ENCODE measurements at places on chromosomes 3 and 15. TPM values are rescaled to one million over a fixed set of nuclear protein-coding genes. Genes with fewer than 3 reads are reported as not detected.

- no peak for DNase-seq
Observed at GRCh38 chr15:52114261-52115055, 1.9 kb upstream of the BCL2L10 start.

- DNase-seq: no peak
Observed at GRCh38 chr3:142808103-142808917, 80.6 kb downstream of the PCOLCE2 start.

DNA sequence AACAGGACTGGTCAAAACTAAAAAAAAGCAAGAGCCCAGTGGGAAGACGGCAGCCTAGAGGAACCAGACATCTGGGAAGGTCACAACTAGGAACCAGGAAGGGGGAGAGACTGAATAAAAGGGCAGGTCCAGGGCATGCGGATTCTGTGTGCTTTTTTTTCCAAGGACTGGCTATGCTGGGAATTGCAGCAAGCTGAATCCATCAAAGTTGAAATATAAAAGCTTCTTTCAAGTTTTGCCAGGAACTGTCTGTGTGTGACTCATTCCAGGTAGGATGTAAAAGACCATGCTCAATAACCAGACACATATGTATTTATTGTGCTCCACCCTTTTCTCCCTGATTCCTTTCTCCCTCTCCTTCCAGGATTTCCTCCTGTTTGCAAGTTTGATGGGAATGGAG, 47.9 kb upstream of the CCDC80 start:
- no peak for DNase-seq

FOXB1 gene
- total RNA-seq: 4.0 TPM

DPPA4 gene
- total RNA-seq: 1.0 TPM

SH2D7 gene
- not detected for total RNA-seq

SH3GL3 gene
- total RNA-seq: not detected

DNA sequence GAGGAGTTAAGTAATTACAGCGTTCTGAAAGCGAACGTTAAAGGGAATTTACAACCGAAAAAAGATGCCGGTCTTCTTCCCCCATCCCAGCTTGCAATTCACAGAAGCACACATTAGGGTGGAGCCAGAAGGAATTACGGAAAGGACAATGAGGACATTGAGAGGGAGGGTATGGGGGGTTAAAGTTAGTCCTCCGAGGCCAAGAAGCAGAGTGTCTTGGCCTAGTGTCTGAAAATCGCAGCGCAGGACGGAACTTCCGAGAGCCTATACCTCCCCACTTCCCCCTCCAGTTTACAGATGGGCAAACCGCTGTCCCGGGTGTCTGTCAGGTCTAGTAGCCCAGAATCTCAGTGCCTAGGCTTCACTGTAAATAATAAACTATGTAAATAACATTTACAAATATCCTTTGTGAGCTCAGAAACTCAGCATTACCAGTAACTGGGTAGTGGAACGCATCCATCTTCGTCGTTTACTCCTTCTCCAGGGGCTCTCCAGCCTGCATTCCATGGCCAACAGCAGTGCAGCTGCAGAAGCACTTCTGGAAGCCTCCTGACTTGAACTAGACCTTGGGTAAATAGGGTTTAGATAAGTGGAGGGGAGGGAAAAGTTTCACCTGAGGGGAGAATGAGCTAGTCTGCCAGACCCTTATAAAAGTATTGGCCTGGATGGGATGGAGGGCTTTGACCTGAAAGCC, 922 bp downstream of the ADPRH start:
- peak; percentile 61 for DNase-seq

GRCh38 chr3:71930056-71930991, 145.4 kb upstream of the PROK2 start:
- peak; percentile 58 for DNase-seq

DNA sequence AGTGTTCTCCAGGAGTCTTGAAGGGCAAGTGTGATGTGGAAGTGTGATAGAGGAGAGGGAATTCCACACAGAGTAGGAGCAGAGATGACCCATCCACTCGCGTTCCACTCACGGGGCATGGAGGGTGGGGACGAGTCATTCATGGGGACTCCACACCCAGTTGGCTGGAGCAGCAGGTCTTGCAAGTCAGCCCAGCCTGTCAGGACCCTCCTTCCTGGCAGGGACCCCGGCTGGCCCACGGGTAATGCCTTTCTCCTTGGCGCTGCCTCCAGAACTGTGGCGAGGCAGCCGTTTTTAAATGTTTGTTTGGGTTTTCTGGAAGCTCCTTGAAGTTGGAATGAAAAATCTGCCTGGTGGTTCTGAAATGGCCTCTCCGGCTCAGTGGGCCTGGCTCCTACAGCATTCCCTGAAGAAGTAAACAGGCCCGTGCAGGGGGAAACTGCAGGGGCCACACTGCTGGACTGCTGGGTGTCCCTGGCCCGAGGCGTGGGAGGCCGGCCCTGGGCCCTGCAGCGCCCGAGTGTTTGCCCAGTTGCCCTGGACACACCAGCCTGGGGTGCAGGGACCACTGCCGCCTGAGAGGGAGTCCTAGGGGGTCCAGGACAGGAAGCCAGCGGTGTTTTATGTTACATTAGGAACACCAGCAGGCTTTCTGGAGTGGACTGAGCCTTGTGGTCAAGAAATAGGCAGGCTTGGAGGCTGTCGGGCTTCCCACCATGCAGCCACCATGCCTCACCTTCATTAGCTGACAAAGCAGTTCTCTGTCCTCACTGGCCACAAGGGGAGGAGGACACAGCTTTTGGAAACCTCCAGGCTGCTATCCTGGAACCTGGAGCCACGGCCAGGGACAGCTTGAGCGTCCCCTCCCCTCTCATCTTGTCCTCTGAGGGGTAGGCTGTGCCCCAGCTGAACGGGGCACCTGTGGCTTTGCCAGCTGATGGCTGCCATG, 61.3 kb downstream of the CEMIP start:
- DNase-seq: no peak

DNA sequence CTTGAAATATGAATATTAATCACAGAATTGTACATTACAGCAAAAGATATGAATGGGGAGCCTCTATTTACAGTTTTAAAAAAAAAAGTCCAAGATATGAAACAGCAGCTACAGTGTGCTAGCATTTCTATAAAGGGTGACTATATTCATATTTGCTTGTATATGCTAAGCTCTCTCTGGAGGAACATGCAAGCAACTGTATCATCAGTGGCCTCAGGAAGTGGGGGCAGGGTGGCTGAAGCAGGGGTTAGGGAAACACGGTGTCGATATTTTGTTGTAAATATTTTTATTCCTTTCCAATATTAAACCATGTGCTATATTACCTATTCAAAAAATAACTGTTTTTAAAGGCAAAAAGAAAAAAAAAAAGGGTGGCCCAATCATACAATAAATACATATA, 2.3 kb downstream of the UACA start:
- DNase-seq: no peak

SIDT1 gene
- 59.9 TPM for total RNA-seq

- DNase-seq: no peak
Observed at GRCh38 chr3:4894891-4895530, 84.2 kb upstream of the BHLHE40 start.

DNA sequence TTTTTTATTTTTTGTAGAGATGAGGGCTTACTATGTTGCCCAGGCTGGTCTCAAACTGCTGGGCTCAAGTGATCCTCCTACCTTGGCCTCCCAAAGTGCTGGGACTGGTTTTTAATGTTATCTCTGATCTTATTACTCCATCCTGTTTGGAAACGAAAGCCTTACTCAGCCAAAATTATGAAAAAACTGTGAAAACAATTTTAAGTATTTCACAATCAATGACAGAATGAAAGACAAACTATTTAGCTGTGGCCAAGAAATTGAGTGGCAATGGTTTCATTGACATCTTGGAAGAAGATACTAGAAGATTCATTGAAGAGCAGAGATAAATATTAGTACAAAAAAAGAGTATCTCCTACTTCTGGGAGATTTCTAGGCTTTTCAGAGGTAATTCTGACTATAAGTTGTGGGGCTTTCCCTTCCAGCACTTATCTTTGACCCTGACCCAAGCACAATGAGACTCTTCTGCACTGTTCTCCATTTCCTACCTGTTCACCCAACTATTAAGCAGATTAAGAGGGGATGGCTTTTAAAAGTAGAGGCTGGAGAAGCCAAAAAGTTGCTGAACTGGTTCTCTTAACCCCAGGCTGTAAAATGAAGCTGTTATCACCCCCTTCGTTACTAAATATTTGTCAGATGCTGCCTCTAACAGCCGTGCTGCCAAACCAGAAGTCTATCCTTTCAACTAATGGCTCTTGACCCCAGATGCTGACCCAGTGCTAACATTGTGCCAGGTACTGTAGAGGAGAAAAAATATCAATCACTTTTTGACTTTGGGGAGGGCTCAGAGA, 14.2 kb upstream of the SLC25A36 start:
- DNase-seq: no peak

CCDC191 gene
- 6.5 TPM for total RNA-seq

- no peak for DNase-seq
Observed at GRCh38 chr3:39318301-39318700, 11.2 kb upstream of the CCR8 start.

DNA sequence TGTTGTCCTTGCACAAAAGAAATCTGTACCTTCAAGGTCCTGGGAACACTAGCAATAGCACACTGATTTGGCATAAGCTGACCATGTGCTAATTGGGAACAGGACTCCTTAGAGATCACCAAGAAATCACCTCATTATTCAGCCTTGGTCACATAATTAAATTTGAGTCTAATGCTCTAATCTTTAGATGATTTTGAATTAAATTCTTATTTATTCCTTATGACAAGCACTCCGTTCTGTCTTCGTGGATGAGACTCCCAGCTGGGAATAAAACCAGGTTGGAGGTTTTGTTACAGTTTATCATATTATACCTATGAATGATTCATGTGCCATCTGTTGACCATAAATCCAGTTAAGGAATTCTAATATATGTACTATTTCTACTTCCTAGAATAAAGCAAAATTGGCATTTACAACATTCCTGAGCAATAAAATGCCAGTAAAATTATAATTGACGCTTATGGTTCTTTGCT, 162.2 kb downstream of the MYRIP start:
- no peak for DNase-seq

GRCh38 chr3:126431103-126431534, 36.4 kb downstream of the CFAP100 start:
- no peak for DNase-seq

DNA sequence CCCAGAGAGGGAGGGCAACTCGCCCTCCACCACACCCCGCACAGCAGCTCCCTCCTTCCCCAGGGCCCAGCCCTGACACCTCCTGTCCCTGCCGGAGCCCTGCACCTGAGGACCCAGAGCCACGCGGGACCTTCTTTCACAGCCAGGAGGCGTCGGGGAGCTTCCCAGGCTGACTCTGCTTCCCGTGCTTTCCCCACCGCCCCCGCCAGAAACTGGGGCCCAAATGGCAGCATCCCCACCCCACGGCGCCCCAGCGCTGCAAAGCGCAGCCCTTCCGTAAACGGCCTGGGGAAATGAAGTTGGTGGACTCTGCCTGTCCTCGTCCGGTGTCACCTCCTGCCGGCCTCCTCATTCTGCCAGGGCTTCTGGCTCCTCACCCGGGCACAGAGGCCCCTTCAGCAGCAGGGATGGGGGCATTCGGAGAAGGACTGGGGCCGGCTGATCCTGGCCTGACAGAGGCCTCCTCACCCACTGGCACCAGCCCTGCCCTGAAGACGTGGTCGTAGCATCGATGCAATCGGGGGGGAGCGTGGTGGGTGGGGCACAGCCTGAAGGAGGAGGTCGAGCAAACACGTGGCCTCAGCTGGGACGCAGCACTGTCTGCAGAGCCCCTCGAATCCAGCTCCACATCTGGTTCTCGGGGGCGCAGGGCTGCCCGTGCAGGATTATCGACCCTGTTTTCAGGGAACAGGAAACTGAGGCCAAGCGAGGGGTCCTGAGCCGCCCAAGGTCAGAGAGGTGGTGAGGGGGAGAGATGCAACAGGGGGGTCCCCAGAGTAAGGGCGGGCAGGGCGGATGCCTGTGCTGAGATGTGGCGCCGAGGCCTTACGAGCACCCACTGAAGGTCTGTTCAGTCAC, 235.4 kb downstream of the XXYLT1 start:
- no peak for DNase-seq

DNA sequence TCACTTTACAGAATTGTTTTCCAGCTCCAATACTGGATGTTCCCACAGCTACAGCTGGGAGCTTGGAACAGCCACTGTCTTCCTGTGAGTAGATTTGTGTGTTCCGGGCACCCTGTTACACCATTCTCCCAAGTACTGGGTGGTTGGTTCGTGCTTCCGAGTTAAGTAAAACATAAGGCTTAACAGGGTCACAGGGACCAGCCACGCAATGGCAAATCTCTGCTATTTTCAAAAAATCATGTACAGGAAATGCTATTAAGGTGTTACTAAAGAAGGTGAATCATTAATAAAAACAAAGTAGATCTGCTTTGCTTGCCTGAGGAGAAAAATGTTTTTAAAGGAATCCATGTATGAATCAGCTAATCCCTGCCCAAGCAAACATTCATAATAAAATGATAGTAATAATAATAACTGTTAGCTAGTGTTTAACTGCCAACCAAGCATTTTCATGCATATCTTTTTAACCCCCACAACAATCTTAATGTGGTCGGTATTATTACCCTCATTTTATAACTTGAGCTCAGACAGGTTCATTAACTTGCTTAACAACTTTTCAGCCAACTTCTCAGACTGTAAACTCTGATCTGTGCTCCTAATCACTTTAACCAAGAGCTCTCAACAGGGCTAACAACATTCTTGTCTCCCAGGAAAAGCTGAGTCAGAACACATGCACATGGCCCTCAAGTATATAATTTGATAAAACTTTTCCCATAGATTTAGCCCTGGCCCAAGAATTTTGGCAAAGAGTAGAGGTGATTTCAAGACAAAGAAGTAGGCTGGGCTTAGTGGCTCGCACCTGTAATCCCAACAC, 2.7 kb upstream of the C2CD4A start:
- no peak for DNase-seq

DNA sequence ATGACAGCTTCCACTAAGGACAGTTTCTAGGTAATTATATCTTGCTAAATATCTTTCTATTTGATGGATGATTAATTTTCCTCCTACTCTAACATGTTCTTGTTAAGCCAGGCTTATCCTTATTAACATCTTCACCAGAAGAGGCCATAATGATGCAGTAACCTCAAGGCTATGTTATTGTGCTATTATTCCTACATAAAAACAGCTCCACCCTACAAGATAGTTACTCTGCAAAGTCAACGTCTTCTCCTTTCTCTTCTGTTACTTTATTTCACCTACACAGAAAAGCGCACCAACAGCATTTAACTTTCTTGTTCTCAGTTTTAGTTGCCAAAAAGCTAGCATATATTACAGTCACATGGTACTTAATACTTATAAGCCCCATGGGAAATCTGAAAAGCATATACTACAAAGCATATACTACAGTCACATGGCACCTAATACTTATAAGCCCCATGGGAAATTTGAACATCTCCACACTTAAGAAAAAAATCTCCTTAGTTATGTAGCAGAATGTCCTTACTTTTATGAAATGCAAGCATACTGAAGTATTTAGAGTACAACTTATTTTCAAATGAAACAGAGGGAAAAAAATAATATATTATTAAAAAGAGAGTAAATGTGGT, 13.4 kb downstream of the ADAM10 start:
- no peak for DNase-seq

DNA sequence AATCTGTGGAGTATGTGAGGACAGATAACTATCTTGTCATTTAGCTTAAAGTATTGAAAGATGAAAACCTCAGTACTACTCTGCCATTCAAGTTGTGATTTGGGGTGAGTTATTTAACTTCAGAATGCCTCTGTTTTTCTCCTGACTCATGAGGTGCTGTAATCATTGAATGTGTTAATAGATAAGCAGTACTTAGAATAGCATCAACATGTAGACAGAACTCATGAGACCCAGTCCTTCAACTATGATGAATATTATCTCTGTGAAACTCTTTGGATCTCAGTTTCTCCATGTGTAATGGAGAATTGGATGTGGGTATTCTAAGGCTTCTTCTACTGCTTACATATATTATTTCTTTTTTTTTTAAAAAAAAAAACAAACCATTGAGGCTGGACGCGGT, 431.4 kb downstream of the GRM7 start:
- no peak for DNase-seq

CTXN2 gene
- not detected for total RNA-seq

GRCh38 chr3:146470425-146470990, 1.1 kb upstream of the PLSCR2 start:
- DNase-seq: no peak
